ENCODE measurements at places on chromosomes 7 and 10.

DNA sequence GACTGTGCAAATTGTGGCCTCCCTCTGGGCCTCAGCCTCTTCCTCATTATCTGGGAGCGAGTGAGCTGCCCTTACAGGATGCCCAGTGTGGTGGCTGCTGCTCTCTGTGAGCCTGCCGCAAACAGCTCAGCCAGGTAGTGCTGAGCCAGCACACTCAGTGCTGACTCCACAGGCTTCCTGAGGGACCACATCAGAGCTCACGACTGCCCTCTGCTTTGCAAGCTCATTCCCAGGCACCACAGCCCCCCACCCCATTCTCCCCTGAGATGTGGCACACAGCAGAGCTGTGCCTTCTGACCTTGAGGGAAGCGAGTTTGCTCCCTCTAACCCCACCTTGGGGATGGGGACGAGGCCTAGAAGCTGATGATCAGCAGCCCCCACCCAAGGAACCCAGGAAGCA, 230.5 kb upstream of the PPP2R2D start:
- DNase-seq: no peak

DNA sequence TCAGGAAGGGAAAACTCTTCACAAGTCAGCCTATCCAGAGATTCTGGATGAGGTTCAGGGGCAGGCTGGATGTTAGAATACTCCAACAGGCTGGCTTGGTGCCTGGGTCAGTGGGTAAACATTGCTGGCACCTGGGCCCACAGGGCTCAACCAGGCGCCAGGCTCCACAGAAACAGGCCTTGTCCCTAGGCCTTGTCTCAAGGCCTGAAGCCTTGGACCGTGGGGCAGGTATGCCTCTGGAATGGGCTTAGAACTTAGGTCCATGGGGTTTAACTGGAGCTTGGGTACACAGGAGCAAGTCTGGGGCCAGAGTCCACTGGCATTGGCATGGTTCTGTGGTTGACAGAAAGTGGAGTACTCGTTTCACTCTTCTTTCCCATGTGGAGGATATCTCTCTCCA, 263.0 kb upstream of the ETV1 start:
- no peak for DNase-seq

- no peak for DNase-seq
Measured at GRCh38 chr10:1328981-1329614, 272.9 kb downstream of the WDR37 start.

- no peak for DNase-seq
Measured at GRCh38 chr7:721619-722248, 4.8 kb upstream of the DNAAF5 start.

- DNase-seq: no peak
Measured at GRCh38 chr7:112238852-112239610, 32.5 kb downstream of the ZNF277 start.

- peak; percentile 49 for DNase-seq
Measured at GRCh38 chr10:43226851-43227845, 39.7 kb downstream of the RASGEF1A start.

- DNase-seq: no peak
Measured at GRCh38 chr10:95697429-95697828, 3.7 kb upstream of the TCTN3 start.

DNA sequence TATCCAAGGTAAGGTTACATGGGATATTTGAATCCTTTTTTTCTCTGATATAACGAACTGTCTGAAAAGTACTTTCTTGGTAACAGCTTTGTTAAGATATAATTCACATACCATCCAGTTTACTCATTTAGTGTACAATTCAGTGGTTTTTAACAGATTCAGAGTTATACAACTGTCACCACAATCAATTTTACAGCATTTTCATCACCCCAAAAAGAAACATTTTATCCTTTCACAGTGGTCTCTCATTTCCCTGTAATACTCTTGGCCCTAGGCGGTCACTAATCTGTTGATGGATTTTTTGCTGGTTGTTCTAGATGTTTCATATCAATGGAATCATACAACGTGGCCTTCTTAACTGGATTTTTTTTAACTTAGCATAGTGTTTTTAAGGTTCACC, 91.6 kb downstream of the GLCCI1 start:
- no peak for DNase-seq

DNA sequence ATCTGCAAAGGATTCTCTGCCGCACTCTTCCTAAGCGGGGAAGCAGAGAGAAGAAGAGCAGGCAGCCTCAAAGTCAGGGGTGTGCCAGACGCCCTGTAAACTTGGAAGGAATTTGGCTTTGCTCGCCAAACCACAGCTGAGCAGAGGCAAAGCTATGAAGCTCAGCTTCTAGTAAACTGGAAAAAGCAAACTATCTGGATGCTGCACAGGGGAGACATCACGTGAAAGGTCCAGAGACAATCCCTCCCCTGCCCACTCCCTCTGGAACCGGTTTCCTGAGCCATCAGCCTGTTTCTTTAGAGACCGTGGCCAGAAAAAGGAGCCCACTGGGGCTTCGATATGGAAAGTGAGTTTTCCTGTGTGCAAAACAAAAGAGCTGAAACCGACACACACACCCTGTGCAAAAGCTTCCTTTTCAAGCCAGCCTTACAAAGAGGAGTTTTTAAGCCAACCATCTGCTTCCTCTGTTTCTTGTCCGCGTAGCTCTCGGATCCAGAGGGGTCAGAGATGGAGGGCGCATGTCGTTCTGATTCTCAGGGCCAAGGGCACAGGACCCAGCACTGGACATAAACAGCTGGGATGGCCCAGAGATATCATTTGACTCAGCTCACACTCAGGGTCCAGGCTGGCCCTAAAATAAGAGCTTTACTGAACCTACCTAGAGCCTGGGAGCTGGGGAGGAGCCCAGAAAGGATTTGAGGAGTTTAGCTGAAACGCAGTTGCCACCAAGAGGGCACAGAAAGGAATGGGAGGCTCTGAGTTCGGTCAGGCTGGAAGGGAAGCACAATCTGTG, 58.2 kb upstream of the DNAAF5 start:
- DNase-seq: no peak

Measured in activated CD8-positive, alpha-beta memory T cell treated with anti-CD3 and anti-CD28 coated beads, Interleukin-2, amount 50 U/mL, for 48 hours (primary cell).